ENCODE measurements at places on chromosomes 2 and 18. TPM values are rescaled to one million over a fixed set of nuclear protein-coding genes. Genes with fewer than 3 reads are reported as not detected.

DNA sequence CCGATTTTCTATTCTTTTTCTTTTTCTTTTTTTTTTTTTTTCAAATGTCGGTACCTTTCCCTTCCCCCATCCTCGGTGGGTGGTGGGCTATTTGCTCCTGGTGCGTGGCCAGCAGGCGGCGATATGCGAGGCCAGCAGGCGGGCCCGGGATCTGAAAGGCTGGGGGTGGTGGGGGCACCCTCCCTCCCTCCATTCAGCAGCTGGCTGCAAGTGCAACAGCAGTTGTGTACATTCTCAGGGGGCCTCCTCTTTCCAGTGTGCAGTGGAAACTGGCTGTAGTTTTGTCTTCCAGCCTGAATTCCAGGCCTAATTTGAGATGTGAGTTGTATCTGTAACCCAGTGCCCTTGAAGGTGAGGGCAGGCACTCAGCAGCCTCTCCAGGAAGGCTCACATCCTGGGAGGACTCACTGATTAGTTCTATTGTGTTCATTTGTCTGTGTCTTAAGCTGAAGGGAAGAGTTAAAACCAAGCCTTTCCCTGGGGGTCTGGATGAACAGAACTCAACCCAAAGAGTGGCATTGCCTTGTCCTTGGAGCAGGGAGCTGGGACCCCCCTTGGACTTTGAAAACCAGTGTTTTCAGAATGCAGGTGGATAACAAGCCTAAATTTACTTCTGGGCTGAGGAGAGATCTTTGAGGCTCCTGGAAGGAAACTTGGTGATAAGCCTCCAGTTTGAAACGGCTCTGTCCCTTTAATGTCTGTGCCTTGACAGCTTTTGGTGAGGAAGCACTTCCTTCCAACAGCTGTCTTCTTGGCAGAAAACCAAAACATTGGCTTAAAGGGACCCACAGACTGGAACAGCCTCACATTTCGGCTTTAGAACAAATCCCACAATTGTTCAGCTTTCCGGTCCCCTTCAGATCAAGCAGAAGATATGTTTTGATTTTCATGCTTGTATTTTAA, 3.3 kb downstream of the MYCN start:
- DNase-seq: no peak

DNA sequence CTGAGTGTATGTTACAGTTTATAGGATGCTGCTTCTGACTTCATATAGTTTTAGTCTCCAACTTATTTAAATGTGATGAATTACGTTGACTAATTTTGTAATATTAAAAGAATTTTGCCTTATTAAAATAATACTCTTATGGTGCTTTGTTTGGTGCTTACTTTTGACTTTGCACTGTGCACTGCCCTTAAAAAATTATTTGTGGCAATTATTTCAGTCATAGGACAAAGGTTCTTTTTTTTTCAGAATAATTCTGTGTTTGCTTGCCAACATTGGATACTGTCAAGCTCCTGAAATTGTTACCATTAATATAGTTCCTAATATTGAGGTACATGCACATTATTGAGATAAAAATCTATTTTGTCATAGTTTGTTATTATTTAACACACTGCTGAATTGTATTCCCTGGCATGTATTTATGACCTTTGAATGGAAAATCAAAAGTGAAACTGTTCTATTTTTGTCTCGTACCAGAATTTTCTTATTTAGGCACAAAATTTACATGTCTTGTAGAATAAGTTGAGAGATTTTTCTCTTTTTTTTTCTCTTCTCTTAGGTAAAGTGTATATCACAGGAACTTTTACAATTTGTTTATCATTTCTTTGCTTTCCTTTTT, 572.8 kb upstream of the KLHL29 start:
- no peak for DNase-seq

DNA sequence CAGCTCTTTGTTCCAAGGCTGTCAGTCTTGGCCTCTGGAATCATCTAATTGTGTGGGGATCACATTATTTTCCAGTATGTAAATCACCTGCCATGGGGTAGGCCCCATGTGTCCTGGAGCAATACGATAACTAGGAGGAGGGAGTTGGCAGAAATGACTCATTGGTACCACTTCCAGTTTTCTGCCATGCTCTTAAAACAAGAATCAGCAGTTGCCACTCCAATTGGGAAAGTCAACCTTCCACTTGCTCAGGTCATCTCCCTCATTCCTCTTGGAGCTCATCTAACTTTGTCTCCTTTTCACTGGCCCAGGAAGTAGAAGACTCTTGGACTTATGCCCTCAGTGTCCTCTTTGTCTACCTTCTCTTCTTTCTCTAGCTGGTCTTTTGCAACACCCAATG, 487.0 kb downstream of the SLC4A3 start:
- DNase-seq: no peak

- DNase-seq: no peak
Observed at GRCh38 chr18:67615876-67616275, 99.4 kb upstream of the DSEL start.

GRCh38 chr2:96207073-96207773, 1.4 kb downstream of the STARD7 start:
- DNase-seq: no peak

- no peak for DNase-seq
Observed at GRCh38 chr18:26813043-26813442, 52.5 kb downstream of the AQP4 start.

GRCh38 chr2:75608684-75609333, 37.8 kb upstream of the MRPL19 start:
- DNase-seq: peak; percentile 51

GRCh38 chr18:62396381-62396780, 71.3 kb downstream of the TNFRSF11A start:
- no peak for DNase-seq

- DNase-seq: peak; percentile 27
Observed at GRCh38 chr2:101696272-101697123, 1.0 kb upstream of the MAP4K4 start.

DNA sequence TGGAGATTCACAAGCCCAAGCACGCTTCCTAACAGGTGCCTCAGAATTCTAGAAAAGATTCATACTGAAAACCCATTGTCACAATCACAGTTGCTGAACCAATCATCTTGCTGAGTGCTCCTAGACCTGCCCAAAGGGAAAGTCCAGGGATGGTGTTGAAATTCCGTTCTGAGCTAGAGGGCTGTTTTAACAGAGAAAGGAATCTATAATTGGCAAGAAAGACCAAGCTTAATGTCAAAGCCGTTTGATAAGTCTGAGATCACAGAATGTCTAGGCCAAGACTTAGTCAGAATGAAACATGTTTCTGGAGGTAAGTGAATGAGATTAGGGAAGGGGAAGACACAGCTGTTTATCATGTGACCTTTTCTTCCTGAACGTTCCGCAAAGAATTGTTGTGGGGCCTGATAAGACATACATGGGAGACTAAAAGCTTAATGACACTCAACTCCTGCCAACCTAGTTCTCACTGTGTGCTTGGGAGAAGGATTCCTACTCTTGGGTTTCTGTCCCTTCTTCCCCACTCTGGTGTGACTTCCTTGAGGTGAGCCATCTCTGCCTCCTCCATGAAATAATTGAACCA, 27.5 kb downstream of the PMAIP1 start:
- no peak for DNase-seq

GRCh38 chr2:236089271-236090026, 78.7 kb downstream of the GBX2 start:
- no peak for DNase-seq

- DNase-seq: no peak
Observed at GRCh38 chr2:116879650-116880160, 934.8 kb upstream of the DDX18 start.

DNA sequence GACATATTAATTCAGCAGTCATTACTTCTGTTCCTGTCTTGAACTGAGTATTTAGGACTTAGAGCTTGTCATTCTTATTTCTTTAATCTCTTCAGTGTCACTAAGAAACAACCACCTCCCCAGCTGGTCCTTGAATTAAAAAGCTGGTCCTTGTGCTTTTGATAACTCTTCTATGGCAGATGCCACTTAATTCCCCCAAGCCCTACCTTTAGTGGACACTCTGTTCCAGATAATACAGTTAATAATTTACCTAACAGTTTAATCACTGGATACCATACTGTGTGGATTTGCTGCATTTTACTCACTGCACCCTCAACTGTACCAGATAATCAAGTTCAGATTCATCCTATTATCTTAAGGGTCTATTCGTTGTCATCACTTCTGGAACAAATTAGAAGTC, 73.1 kb downstream of the SKA1 start:
- no peak for DNase-seq

DNA sequence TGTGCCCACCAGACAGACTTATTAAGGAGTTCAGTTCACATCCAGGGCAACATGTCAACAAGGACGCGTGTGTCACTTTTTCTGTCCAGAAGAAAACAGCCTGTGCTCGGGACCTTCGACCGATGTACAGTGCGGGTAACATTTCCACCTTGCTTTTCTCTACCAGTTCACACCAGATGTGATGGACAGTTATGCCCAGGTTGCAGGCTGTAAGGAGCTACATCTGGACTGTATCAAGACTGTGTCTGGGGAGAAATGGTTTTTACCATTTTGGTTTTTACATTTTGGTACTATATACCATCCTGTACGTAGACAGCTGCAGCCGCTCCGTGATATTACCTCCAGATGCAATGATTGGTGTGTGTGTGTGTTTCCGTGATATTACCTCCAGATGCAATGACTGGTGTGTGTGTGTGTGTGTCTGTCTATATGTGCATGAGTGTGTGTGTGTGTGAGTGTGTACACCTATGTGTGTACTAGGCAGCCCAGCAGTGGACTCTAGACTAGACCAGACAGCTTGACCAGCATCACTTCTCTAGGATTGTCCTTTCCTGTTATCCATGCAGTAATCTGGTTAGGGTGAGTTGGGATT, 118.0 kb downstream of the COL6A3 start:
- no peak for DNase-seq

DNA sequence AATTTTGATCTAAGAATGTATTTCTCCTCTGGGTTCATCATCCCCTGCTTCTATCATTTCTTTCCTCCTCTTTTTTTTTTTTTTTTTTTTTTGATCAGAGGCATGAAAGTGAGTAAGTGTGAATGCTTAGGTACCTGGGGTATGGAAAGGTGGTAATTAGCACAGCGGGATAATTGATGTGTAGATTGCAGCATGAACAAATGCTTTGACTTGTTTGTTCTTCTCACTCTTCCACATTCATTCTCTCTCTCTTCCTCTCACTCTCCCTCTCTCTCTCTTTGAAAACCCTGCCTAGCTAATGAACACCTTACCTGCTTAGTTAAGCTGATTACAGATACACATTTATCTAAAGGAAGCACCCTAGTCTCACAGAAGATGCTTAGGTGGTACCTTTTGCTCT, 74.7 kb downstream of the ZEB2 start:
- DNase-seq: no peak

DNA sequence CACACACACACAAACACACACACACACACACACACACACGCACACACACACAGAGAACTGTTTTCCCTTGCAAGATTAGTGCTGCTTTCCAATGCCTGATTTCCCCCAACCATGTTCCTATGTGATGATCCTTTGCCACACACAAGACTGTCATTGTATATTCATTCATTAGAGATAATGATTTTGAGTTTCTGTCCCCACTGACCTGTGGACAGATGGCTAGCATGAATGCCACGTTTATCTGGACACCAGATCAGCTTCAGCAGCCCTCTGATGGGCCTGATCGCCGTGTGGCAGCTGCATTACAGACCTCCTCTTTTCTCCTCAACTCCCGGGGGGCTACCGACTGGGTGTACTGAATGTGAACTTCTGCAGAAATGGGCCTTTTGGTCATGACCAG, 353.0 kb downstream of the MYCN start:
- DNase-seq: no peak

GRCh38 chr2:190713471-190713870, 64.6 kb downstream of the NAB1 start:
- no peak for DNase-seq

DNA sequence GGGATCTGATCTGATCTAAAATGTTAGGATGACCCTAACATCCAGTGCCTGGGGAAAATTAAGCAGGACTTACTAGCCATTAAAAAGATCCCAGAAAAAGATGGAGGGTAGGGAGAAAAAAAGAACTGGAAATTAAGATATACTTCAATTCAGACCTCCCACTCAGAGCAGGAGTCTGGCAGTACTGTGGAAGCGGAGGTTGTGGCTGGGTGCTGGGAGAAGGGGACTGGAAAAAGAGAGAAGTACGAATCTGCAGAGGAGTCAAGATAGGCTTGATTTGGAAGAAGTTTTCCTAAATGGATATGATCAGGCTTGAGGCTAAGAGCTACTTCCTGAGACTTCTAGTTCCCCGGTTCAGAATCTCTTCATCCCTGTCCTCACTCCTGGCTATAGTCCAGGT, 33.5 kb upstream of the IHH start:
- no peak for DNase-seq

GRCh38 chr2:11121823-11122155, 33.5 kb upstream of the SLC66A3 start:
- DNase-seq: no peak

DNA sequence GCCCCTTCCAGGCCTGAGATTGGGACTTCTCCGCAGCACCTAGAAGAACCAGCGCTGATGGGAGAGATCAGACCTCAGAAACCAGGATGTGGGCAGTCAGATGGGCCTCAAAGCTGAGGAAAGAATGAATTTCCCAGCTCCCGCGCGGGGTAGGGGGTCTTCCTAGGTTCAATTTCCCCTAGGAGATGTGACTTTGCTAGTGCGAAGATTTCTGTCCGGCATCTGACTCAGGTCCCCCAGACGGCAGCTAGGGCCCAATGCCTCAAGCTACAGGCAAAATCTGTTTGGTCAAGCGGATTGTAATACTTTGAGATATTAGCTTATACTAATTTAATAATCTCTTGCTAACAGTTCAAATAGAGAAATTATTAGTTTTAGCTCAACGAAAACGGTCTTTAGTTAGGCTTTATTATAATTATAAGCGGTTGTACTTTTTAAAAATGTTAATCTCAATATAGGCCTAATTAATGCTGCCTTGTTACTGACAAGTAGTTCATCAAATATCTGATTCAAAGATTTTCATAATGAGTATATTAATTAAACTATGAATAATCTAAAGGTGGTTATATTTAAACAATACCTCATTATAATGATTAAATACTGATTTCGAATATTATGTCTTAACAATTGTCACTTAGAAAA, 5.8 kb downstream of the DLX1 start:
- DNase-seq: no peak

- no peak for DNase-seq
Observed at GRCh38 chr2:131077182-131077846, 15.9 kb downstream of the FAM168B start.

DNA sequence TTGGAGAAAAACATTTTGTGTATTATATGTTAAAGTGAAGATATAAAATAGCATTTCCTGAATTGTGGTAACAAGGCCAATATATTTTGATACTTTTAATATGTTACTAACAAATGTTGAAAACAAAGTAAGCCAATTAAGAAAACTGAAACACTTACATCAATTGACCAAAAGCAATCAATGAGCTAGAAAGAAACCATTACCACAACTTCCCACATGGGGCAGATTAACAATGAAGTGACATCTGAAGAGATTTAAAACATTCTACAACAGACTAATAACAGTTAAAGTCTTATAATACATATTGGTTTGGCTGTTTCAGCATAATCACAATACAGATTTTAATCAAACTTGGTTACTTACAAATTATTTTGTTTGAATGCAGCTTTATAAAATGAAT, 282.4 kb upstream of the NETO1 start:
- DNase-seq: no peak

- DNase-seq: no peak
Observed at GRCh38 chr2:8489751-8490150, 192.1 kb upstream of the ID2 start.

GRCh38 chr18:12858991-12859390, 25.0 kb downstream of the PTPN2 start:
- no peak for DNase-seq

- no peak for DNase-seq
Observed at GRCh38 chr2:54212456-54212855, 43.6 kb downstream of the TSPYL6 start.

The VIT gene
- total RNA-seq: not detected

The ACVR1 gene
- total RNA-seq: 26.0 TPM

The LYG1 gene
- 1.6 TPM for total RNA-seq

The DYSF gene
- 0.12 TPM for total RNA-seq
